Keratinocyte (primary cell): ENCODE measurements at places on chromosomes 5 and 9. TPM values are rescaled to one million over a fixed set of nuclear protein-coding genes. Genes with fewer than 3 reads are reported as not detected.

CD274 gene
- 15.5 to 36.3 TPM (median 18.9 TPM) in 3 replicates for polyA plus RNA-seq

CA9 gene
- polyA plus RNA-seq = 0.89 to 9.5 TPM (median 7.2 TPM) in 3 replicates

ZDHHC11 gene
- 0.29 to 0.62 TPM (median 0.33 TPM) in 3 replicates for polyA plus RNA-seq

SVEP1 gene
- 0.09 to 0.14 TPM (median 0.10 TPM) in 3 replicates for polyA plus RNA-seq

WNT8A gene
- polyA plus RNA-seq = not detected in 3 replicates

SEC24A gene
- 14.2 to 19.2 TPM (median 18.3 TPM) in 3 replicates for polyA plus RNA-seq

PTGR1 gene
- 45.1 to 66.0 TPM (median 65.6 TPM) in 3 replicates for polyA plus RNA-seq

STK32A gene
- 0.01 to 0.12 TPM in 2 of 3 replicates, not detected in the other for polyA plus RNA-seq

C5orf58 gene
- not detected in 3 replicates for polyA plus RNA-seq

DNA sequence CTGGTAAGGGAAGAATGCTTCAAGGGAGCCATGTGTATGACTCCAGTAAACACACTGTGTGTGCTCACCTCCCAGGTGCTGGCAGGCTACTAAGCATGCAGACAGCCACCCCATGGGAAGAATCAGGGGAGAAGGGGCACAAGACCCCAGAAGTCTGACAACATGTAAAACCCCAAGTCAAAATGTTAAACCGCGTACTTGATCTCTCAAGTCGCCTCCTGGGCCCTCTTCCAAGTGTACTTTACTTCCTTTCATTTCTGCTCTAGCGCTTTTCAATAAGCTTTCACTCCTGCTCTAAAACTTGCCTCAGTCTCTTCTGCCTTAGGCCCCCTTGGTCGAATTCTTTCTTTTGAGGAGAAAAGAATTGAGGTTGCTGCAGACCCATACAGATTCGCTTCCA, 31.3 kb downstream of the DAPK1 start:
- no peak overlapping the region for H3K4me3 ChIP-seq
- no peaks in the 10 kb centered on the region for H3K4me1 ChIP-seq
- H3K36me3 ChIP-seq = no peaks in the 10 kb centered on the region

DNA sequence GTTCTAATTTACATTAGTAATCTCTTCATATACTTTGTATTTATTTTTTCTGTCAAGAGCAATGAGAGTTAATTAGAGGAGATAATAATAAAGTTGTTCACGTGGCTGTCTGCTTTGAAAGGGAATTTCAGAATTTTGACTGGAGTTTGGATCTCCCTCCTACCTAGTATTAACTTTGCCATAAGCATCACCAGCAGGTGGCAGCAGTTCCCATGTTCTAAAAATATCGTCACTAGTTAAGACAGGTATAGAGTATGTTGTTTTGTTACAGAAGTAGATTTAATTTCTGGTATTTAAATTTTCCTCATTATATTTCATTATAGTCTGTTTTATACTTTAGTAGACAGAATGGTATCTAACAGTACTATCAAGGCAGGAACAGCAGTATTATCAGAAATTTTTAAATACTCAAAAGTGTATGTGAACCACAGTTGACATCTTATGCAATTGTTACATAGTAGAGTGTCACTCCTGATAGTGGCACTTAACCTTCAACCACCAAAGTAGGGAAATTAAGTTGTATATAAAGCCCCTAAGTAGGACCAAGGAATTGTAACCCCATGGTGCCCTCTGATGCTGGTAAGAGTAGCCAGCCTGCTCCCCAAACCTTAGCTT, 20.4 kb downstream of the GNPDA1 start:
- H3K4me1 ChIP-seq = peaks cover 2% of the 10 kb centered on the region
- H3K36me3 ChIP-seq = peaks cover 17% of the 10 kb centered on the region
- no peak overlapping the region for H3K27ac ChIP-seq
- no peaks in the 10 kb centered on the region for H3K27me3 ChIP-seq
- no peak overlapping the region for H3K4me3 ChIP-seq

DNA sequence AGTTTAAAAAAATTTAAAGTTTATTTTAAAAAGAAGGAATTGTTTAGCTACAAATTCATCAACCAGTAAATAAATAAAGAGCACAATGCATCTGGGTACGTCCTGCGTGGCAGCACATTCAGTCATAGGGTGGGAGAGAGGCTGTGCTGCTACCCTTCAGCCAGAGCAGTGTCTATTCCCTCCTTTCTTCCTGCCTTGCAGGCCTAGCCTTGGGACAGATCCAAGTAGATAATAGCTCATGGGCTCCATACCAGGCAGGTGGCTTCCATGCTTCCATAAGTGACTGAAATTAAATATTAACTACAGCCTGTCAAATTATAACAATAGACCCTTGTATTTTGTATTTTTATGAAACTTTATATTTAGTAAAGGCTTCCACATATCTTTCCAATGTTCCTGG, 408.3 kb upstream of the RGMB start:
- no peak overlapping the region for H3K4me3 ChIP-seq
- no peak for DNase-seq
- H3K27me3 ChIP-seq = no peaks in the 10 kb centered on the region
- H3K27ac ChIP-seq = no peak overlapping the region

GRCh38 chr5:172973931-172974330, 9.6 kb upstream of the ATP6V0E1 start:
- H3K27ac ChIP-seq = no peak overlapping the region
- no peaks in the 10 kb centered on the region for H3K4me1 ChIP-seq
- no peak overlapping the region for H3K4me3 ChIP-seq

DNA sequence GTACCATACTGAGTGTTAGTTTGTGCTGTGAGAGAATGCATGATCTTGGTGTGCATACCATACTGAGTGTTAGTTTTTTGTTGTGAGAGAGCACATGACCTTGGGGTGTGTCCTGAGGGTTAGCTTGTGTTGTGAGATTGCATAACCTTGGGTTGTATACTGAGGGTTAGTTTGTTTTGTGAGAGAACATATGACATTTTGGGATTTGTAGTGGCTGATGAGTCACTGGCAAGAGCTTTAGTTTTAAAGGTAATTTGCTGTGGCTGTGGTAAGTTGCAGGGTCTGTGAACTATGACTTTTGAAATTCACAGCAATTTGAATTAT, 1068.3 kb upstream of the EDIL3 start:
- H3K4me1 ChIP-seq = no peaks in the 10 kb centered on the region
- DNase-seq = no peak
- H3K27me3 ChIP-seq = no peaks in the 10 kb centered on the region

DNA sequence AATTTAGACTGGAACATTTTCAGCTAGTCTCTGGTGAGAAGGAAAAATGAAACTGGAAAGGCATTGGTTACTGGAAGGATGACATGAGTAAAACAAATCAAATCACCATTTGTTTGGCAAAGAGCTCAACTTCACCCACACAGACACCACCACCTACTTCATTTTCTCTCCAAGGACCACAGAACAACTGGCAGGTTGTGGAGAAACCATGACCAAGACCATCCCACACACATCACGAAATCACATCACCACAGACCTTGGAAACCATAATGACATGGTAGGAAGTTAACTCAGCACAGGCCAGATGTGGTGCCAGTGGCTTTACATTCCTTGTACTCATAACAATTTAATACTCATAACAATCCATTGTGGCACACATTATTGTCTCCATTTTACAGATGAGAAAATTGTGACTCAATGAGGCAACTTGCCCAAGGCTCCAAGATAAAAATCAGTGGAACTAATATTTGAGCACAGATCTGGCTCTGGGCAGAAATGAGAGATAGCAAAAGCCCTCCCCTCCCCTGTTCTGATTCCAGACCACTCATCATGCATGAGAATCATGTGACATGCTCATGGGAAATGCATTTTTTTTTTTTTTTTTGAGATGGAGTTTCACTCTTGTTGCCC, 7.5 kb downstream of the OR1K1 start:
- no peaks in the 10 kb centered on the region for H3K36me3 ChIP-seq
- peaks cover 7% of the 10 kb centered on the region for H3K4me1 ChIP-seq
- H3K27ac ChIP-seq = no peak overlapping the region
- no peak for DNase-seq
- H3K4me3 ChIP-seq = no peak overlapping the region

DNA sequence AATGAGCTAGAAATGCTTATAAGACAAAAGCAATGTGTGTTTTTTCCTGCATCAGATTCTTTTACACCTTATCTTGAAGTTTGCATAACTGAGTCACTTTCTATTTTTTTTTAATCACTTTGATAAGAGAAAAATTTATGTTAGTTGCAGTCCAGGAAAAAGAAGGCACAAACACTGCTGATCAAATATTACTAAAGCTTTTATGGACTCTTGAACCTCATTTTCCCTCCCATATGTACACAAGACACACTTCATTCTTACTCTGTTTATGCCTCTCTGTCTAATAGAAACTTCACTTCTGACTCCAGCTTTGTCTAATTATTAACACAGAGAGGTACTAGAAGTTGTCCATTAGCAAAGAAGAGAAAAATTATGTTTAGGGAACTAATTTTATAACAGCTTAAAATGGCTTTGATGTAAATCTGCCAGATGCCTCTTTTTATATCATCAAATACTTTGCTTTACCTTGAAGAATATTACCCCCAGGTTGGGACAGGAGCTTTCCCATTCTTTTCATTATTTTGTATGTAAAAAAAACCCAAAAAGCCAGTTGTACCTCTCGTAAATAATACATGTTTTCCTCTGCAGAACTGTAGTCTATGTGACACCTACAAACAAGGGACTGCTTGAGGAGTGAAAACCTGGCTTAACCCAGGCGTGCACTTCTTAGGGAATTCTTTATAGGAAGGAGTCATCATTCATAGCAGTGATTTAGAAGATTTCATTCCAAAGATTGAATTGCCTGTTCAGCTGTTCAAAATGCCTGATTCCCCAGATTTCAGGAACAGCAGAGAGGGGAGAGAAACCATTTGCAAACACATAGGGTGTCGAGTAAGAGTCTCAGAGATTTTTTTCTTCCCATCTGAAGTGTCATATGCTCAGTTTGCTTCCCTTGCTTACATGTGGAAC, 72.6 kb downstream of the DAPK1 start:
- H3K4me1 ChIP-seq = no peaks in the 10 kb centered on the region
- H3K4me3 ChIP-seq = no peak overlapping the region
- H3K27ac ChIP-seq = no peak overlapping the region
- H3K36me3 ChIP-seq = no peaks in the 10 kb centered on the region
- no peak for DNase-seq

DNA sequence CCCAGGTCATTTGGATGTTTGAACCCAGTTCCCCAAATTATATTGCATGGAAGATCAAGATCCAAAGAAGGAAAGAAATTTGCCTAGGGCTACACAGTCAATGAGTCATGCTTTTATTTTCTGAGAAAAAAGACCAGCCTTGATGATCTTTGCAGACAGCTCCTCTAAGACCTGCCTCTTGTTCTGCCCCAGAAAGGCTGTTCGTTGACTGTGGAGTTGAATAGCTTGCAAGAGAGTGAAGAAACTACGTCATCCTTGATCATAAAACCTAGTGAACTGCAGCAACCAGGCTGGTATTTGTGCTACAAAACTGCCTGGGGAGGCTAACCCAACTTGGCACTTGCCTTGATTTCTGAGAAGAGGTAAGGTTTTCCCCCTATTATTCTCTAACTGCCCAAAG, 263.9 kb downstream of the PAPPA start:
- peak; percentile 2 for DNase-seq
- H3K36me3 ChIP-seq = no peaks in the 10 kb centered on the region
- H3K27me3 ChIP-seq = no peaks in the 10 kb centered on the region
- H3K4me3 ChIP-seq = no peak overlapping the region
- no peak overlapping the region for H3K27ac ChIP-seq

DNA sequence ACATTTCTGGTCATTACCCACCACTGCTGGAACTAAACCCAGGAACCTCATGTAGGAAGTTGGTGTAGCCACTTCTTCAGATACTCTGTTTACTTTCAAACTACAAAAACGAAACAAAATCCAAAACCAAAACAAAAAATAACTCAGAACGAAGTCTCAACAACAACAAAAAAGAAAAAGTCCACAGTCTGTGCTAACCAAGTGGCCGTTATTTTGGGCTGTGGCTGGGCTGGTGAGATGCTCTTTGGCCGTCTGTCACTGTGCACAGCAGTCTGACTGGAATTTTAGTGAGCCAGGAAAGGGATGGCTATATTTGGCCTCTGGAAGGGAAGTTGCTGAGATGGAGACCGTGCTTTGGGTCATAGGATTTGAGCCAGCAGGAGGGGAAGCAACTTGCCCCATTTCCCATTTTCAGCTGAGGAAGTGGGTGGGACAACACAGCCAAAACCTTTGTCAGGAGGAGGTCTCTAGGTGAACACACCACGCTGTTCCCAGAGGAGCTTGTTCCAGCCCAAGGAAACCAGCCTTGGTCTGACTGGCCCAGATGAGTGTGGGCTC, 334.1 kb downstream of the ZSWIM6 start:
- H3K4me1 ChIP-seq = peaks cover 7% of the 10 kb centered on the region
- H3K4me3 ChIP-seq = no peak overlapping the region
- no peak for DNase-seq
- no peak overlapping the region for H3K27ac ChIP-seq
- H3K36me3 ChIP-seq = no peaks in the 10 kb centered on the region

DNA sequence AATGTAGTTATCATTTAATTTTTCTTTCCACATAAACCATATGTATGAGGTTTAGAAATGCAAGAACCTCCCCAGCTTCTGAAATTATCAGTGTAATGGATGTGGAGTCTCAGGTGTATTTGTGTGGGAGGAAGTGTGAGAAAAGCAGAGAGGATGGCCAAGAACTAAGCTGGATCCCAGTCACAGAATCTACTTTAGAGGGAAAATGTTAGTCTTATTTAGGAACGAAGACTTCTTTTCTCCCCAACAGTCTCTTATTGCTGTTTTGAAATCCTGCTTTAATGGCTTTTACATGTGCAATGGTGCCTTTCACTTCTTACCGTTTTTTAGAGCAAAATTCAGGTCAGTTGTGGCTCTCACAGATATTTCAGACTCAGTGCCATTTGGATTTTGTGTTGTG, 3.0 kb downstream of the EQTN start:
- H3K36me3 ChIP-seq = no peaks in the 10 kb centered on the region
- no peaks in the 10 kb centered on the region for H3K27me3 ChIP-seq
- H3K4me3 ChIP-seq = no peak overlapping the region
- H3K4me1 ChIP-seq = no peaks in the 10 kb centered on the region

GRCh38 chr5:7317751-7318150, 78.2 kb upstream of the ADCY2 start:
- DNase-seq = no peak
- no peaks in the 10 kb centered on the region for H3K36me3 ChIP-seq
- H3K27me3 ChIP-seq = no peaks in the 10 kb centered on the region
- no peak overlapping the region for H3K4me3 ChIP-seq

DNA sequence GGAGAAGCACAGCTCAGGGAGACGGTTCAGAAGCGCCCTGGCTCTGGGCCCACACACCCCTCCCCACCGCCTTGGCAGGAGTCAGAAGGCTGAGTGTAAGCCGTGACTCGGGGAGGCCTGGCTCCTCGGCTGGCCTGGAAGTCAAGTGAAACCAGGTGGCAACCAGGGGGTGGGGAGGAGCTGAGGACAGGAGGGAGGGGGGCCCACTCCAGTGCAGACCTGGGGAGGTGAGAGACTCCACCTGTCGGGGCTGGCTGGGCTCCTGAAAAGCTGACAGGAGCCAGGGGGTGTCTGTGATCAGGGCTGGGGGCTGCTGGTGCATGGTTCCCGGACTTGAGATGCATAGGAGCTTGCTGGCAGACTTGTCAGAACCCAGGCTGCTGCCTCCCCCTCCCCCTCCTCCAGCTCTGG, 150.2 kb upstream of the PHYKPL start:
- no peak for DNase-seq
- H3K4me1 ChIP-seq = no peaks in the 10 kb centered on the region
- no peaks in the 10 kb centered on the region for H3K27me3 ChIP-seq
- no peak overlapping the region for H3K4me3 ChIP-seq
- no peak overlapping the region for H3K27ac ChIP-seq
